ENCODE measurements at places on chromosomes 6 and 20. TPM values are rescaled to one million over a fixed set of nuclear protein-coding genes. Genes with fewer than 3 reads are reported as not detected.

GRCh38 chr6:14487625-14488024 lies 370.1 kb downstream of the CD83 start:
- ATAC-seq = no peak

DNA sequence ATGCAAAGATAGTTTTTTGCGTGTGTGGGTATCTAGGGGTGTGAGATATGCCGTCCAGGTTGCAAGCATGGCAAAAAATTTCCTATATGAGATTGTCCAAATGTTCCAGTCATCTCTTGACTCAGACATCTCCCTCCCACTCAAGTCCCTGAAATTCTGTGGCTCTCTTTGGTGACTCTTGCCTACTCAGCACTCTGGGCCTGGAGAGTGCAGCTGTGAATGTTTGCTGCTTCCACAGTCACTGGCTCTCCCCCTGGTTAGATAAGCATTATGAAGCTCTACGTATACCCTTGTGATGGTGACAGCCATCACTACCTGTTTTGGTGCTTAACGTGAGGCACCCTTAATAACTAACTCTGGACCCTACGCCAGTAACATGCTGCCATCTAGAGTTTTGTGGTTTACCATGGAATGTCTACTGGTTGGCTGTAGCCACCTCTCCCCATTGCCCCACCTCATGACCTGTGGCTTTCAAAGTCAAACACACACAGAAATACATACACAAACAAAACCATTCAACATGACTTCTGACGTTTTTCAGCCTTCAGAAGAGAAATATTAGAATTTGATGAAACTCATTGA lies 621.9 kb upstream of the CITED2 start:
- ATAC-seq = no peak

- ATAC-seq = no peak
Measured at GRCh38 chr20:58695084-58695722, 2.6 kb downstream of the NPEPL1 start.

GRCh38 chr6:147384737-147385710 lies 123.5 kb upstream of the SAMD5 start:
- ATAC-seq = no peak

- ATAC-seq = no peak
Measured at GRCh38 chr6:39003072-39003471, 45.5 kb upstream of the GLP1R start.

- no peak for ATAC-seq
Measured at GRCh38 chr6:89118931-89119330, 1.1 kb upstream of the SRSF12 start.

GRCh38 chr20:61599061-61599531 lies 347.0 kb downstream of the CDH4 start:
- no peak for ATAC-seq

SAMD3 gene
- total RNA-seq = not detected

PLA2G7 gene
- not detected for total RNA-seq

CST5 gene
- not detected for total RNA-seq

TPBG gene
- total RNA-seq = 5.8 TPM

ME1 gene
- total RNA-seq = 15.6 TPM

Data from motor neuron (in vitro differentiated cells).